ENCODE measurements at places on chromosomes 12 and 14.
A peak's percentile ranks its signal among the peaks of the same experiment; 100 is the strongest.

GRCh38 chr12:132495629-132496357, 5.8 kb downstream of the FBRSL1 start:
- no peak for DNase-seq

DNA sequence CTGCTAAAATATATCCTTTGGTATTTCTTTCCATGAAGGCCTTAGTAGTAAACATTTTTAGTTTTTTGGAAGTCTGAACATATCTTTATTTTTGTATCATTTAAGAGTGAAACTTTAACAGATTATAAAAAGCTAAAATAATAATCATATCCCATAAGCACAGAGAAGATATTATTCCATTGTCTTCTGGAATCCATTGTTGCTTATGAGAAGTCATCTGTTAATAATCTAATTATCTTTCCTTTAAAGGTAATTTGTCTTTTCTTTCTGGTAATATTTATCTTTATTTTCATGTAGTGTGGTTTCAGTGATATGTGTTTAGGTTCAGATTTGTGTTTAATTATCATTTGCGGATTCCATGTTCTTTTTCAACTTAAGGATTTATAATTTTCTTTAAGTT, 261.7 kb downstream of the MSRB3 start:
- no peak for DNase-seq

DNA sequence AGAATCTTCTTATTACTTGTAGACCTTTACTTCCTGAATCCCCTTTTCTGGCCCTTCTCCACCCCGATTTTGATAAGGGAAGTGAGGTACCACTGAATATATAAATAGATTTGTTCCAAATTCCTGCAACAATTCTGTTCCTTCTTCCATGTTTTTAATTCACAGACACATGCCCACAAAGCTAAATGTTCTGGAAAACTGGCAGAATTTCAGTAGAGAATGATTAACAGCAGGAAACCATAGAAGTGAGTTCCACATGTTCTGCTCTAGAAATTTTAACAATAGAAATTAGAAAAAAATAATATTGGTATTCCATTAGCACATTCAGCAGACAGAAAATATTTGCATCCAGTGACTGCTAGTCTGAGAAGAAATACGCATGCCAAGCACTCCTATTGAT, 139.6 kb downstream of the SLC2A13 start:
- no peak for DNase-seq

DNA sequence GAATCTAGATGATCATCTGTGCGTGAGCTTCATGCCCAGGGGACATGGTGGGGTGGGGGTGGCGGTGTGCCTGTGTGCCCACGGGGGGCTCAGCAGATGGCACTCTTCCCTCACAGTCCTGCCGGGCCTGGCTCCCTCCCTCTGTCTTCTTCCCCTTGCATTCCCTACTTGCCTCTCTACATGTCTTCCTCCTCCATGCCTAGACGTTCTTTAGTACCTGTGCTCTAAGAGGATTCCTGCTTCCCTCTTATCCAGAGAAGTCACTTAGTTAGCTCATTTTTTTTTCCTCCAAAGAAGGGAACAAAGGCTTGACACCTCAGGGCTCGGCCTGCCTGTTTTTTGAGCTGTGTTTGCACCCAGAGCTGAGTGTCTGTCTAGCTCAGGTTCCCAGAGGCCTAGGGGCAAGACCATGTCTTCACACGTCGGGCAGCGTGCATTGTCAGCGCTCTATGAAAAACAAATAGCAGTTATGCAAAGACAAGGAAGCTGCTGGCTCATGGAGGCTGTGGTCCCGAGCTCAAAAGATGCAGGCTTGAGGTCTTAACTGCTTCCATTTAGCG, 48.8 kb downstream of the NINJ2 start:
- DNase-seq = no peak

DNA sequence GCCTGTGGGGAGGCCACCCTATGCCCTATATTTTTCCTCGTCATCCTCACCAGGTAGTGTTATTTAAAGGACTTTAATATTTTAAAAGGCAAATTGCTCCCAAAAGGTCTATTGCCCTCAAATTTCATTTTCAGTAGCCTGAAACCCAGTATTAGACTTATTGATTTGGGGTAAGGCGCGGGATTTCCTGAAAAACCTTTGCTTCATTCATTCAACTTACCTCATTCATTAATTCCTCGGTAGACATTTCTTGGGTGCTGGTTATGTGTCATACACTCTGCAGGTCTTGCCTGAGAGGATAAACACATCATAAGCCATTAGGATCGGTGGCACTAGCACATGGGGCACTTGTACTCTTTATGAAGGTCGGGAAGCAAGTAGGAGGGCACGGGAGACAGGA, 99.2 kb downstream of the ARF6 start:
- no peak for DNase-seq

GRCh38 chr12:10190558-10191388, 11.9 kb downstream of the TMEM52B start:
- DNase-seq = peak; percentile 54

- no peak for DNase-seq
Observed at GRCh38 chr14:22379727-22380126, 209.3 kb downstream of the DAD1 start.
